ENCODE measurements at places on chromosomes 2 and 18.

DNA sequence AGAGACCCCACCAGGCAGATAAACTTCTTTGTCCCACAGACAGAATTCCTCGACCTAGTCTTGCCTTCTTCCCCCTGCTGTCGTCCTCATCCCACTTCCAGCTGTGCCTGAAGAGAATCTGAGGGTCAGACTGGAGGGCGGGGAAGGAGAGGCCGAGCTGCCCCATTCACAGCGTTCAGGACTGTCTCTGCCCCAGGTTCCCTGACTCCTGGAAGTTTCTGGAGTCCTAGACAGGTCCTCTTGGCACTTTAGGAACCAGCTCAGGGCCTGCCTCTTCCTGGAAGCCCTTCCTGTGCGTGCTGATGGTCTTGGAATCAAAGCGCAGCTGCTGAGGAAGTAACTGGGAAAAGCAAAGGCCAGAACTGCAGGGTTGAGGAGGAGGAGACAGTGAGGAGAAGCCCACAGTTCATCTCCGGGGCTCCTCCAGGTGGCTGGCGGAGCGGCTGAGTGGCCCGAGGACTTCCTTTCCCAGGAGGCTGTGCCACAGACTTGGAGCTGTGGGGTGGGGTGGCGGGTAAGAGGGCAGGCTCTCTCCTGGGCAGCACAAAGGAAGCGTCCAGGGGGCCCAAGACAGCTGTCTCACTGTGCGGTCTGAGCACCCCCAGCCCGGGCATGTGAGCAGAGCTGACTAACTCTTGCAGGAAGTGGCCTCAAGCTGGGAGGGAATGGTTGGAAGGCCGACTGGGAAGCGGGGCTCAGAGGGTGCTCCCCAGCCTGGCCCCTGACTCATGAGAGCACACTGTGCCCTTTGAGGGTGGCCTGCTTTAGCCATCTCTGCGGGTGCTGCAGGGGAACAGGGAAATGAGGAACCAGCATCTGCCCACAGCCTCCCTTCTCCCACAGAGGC is 39.5 kb downstream of the SDC1 start:
- H3K4me3 ChIP-seq: no peak overlapping the region
- H3K27me3 ChIP-seq: peaks cover 5% of the 10 kb centered on the region
- DNase-seq: no peak
- H3K4me1 ChIP-seq: no peaks in the 10 kb centered on the region

DNA sequence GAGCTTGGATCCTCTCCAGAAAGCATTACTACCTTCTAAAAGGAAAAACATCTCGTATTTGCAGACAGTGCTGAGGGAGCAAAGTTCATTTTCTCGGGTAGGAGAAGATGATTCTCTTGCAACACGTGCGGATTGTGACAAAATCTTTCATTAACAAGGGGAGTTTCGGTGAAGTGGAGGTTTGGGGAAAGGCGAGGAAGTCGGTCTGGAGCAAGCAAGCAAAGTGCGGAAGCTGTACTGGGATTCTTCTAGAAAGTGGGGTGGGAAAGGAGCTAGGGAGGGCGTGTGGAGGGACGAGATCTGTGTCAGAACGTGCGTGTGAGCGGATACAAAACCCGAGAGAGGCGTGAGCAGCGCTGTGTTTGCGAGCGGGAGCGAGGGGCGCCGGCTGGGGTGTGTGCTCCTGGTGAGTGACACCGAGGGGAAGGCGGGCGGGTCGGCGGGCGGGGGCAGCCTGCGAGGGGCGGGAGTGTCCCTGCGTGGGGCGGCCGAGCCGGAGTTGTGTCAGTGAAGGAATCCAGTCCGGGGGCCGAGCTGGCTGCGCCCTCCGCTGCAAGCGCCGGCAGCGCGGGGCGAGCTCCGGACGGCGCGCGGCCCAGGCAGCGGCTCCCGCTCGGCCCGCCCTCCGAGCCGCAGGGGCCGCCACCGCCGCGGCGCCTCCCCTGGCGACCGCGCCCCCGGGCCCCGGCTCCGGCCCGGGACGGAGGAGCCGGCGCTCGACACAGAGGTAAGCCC is at the start of gene SPATS2L:
Gene SPATS2L, plus strand, starts transcription at position 498 of the 735 bp plus-strand sequence. CDS start 82,552 bp downstream, outside the sequence.
- H3K4me1 ChIP-seq: peaks cover 6% of the 10 kb centered on the region
- H3K27ac ChIP-seq: peak within 1 kb of the TSS; percentile 56
- peak within 1 kb of the TSS; percentile 93 for H3K4me3 ChIP-seq
- peaks cover 19% of the 10 kb centered on the region for H3K27me3 ChIP-seq
- H3K36me3 ChIP-seq: peaks cover 3% of the 10 kb centered on the region

DNA sequence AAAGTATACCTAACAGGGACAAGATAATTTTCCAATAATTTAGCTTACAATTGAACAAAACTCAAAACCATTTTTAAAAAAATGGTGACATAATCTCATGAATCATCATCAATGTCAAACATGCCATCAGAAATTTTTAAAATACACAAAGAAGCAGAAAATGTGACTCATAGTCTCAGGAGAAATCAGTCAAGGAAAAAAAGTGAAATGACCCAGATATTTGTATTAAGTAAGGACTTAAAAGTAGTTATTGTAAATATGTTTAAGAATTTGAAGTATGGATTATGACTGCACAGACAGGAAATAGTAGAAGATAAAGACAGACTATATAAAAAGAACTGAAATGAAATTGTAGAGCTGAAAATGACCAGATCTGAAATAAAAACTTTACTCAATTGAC is 473.9 kb upstream of the SYT4 start:
- no peak overlapping the region for H3K4me3 ChIP-seq
- no peaks in the 10 kb centered on the region for H3K4me1 ChIP-seq
- DNase-seq: no peak
- no peak overlapping the region for H3K27ac ChIP-seq
- H3K27me3 ChIP-seq: no peaks in the 10 kb centered on the region

GRCh38 chr2:226905718-226906117 is 69.9 kb downstream of the RHBDD1 start:
- H3K4me1 ChIP-seq: peaks cover 51% of the 10 kb centered on the region
- peak overlapping the region; percentile 80 for H3K4me3 ChIP-seq
- H3K27me3 ChIP-seq: no peaks in the 10 kb centered on the region
- DNase-seq: no peak

GRCh38 chr2:46793423-46794416 is 121.9 kb downstream of the MCFD2 start:
- DNase-seq: no peak
- H3K4me3 ChIP-seq: no peak overlapping the region
- peaks cover 2% of the 10 kb centered on the region for H3K27me3 ChIP-seq
- no peaks in the 10 kb centered on the region for H3K4me1 ChIP-seq
- no peak overlapping the region for H3K27ac ChIP-seq

DNA sequence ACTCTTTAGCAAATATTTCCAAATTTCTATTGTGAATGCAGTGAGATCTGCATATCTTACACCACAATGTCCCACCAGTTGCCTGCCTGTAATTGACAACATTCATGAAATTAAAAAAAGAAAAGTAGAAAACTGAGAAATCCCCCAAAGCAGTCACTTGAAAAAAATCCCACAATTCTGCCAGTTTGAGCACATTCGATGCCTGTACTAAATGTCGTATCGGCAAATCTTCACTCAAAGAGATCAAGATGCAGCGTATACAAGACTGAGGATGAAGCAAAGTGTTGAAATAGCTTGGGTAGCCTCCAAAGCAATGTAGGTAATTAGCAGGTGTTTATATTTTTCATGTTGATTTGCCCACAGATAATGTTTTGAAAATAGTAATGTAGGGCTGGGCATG is 186.7 kb upstream of the ZEB2 start:
- H3K27me3 ChIP-seq: no peaks in the 10 kb centered on the region
- no peaks in the 10 kb centered on the region for H3K36me3 ChIP-seq
- peaks cover 27% of the 10 kb centered on the region for H3K4me1 ChIP-seq
- H3K4me3 ChIP-seq: no peak overlapping the region

DNA sequence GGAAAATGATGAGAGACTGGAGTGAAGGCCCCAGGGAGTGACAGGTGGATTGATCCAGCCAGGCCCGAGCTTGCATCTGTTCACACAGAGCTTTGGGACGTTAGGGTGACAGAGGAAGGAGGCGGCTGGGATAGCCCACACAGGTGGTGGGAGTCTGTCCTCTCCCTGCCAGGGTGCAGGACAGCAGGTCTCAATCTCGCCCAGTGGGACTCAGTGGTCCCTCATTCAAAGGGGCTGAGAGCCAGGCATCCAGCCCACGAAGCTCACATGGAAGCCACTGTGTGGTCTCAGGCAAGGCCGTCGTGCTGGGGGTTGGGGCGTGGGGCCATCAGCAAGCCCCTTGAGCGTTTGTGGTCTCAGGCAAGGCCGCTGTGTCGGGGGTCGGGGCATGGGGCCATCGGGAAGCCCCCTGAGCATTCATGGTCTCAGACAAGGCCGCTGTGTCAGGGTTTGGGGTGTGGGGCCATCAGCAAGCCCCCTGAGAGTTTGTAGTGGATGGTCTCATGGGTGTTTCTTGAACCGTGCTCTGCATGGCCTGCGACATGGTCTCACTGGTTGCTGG is 8.3 kb downstream of the KCNG2 start:
- no peak overlapping the region for H3K4me3 ChIP-seq
- H3K27me3 ChIP-seq: no peaks in the 10 kb centered on the region
- H3K36me3 ChIP-seq: no peaks in the 10 kb centered on the region
- H3K27ac ChIP-seq: peak overlapping the region; percentile 33
- no peak for DNase-seq
- H3K4me1 ChIP-seq: peaks cover 4% of the 10 kb centered on the region

GRCh38 chr18:26407736-26408601 is 140.4 kb downstream of the KCTD1 start:
- DNase-seq: no peak
- H3K36me3 ChIP-seq: no peaks in the 10 kb centered on the region
- no peak overlapping the region for H3K27ac ChIP-seq
- peaks cover 14% of the 10 kb centered on the region for H3K4me1 ChIP-seq
- H3K27me3 ChIP-seq: no peaks in the 10 kb centered on the region
- no peak overlapping the region for H3K4me3 ChIP-seq

DNA sequence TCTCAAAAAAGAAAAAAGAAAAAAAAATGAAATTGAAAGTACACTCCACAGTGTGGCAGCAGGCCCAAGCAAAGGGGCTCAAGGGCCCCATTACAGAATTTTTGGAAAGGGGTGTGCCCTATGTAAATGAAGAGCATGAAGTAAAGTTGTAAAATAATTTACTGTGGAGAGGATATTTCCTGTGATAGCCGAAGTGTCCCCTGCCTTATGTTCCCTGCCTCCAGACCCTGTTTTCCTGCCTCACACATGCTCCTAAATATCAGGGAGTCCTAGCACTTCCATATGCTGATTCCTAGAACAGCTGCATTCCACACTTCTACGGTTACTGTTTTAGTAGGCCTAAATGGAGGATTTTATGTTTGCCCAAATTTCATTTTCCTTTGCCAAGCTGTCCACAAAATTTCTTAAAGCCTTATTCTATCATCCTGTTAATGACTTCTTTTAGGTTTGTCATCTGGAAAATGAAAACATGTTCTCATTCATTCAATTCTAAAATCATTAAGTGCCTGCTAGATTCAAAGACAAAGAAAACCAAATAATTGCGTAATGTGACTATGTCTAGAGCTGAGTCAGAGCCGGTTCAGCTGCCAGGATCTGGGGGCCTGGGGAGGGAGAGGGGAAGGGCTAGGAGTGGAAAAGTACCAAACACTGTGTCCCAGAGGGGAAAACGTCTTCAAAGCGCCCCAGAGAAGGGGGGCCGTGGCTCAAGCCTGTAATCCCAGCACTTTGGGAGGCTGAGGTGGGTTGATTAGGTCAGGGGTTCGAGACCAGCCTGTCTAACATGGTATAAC is 25.9 kb upstream of the IMPA2 start:
- H3K4me3 ChIP-seq: no peak overlapping the region
- DNase-seq: no peak
- H3K4me1 ChIP-seq: no peaks in the 10 kb centered on the region
- peaks cover 8% of the 10 kb centered on the region for H3K36me3 ChIP-seq

GRCh38 chr2:218984239-218985020 is 554 bp downstream of the FEV start:
- peaks cover 23% of the 10 kb centered on the region for H3K4me1 ChIP-seq
- no peak for DNase-seq
- H3K4me3 ChIP-seq: peak overlapping the region; percentile 45
- H3K36me3 ChIP-seq: peaks cover 2% of the 10 kb centered on the region
- H3K27me3 ChIP-seq: peaks cover 39% of the 10 kb centered on the region
- no peak overlapping the region for H3K27ac ChIP-seq

DNA sequence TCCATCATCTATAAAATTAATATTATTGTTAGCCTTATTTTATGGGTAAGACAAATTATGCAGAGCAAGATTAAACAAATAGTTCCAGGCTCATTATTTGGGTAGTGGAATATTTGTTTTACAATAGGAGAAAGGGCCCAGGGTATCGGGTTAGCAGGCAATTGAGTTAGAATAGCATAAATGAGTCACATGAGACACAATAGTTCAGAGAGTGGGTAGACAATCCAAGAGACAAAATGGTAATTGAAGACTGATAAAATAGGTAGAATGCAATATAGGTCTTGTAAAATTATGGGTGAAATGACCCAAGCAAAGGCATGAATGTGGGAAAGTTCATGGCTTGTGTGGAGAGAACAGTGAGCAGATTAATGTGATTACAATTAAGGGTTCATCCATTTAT is 790.9 kb upstream of the GCFC2 start:
- no peaks in the 10 kb centered on the region for H3K4me1 ChIP-seq
- no peak for DNase-seq
- H3K27me3 ChIP-seq: no peaks in the 10 kb centered on the region
- no peaks in the 10 kb centered on the region for H3K36me3 ChIP-seq
- H3K4me3 ChIP-seq: no peak overlapping the region

DNA sequence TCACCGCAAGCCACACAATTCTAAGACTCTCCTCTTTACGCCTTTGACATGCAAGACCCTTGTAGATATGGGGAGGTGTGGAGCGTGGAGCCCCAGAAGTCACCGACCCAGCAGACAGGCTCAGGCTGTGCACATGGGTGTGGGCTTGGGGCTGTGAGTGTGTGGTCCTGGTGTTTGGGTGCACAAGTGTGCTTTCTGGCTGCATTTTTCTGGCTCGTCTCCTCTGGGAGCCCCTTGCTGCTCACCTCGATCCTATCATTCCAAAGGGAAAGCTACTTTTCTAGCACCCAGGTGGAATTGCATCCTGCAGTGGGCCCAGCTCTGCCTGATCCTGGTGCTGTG is 143.0 kb downstream of the ACOXL start:
- H3K27ac ChIP-seq: no peak overlapping the region
- peaks cover 10% of the 10 kb centered on the region for H3K27me3 ChIP-seq
- H3K4me1 ChIP-seq: peaks cover 5% of the 10 kb centered on the region
- no peak overlapping the region for H3K4me3 ChIP-seq

- no peak overlapping the region for H3K27ac ChIP-seq
- H3K4me3 ChIP-seq: no peak overlapping the region
- peaks cover 18% of the 10 kb centered on the region for H3K27me3 ChIP-seq
- no peak for DNase-seq
- H3K36me3 ChIP-seq: no peaks in the 10 kb centered on the region
These were observed 83.5 kb downstream of the MYO5B start for GRCh38 chr18:50111398-50111797.

DNA sequence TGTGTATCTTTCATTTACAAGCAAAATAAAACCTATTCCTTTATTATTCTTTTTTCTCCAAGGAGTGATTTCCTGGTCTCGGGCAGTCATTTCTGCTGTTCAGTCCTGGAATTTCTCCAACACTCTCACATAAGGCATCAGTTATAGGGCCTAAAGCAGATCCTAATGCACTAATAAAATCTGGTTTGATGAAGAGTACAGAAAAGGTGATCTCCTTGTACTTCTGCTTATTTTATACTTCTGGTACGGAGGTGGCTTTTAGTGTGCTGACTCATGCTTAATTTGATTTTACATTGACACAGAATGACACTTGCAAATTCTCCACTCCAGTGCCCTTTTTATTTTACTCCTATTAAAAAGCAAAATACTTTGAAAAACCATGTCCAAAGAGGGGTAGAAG is 157.4 kb downstream of the DOK6 start:
- no peak overlapping the region for H3K27ac ChIP-seq
- DNase-seq: no peak
- no peaks in the 10 kb centered on the region for H3K27me3 ChIP-seq
- H3K4me3 ChIP-seq: no peak overlapping the region
- no peaks in the 10 kb centered on the region for H3K4me1 ChIP-seq

- no peak overlapping the region for H3K4me3 ChIP-seq
- H3K36me3 ChIP-seq: no peaks in the 10 kb centered on the region
- no peak for DNase-seq
- H3K4me1 ChIP-seq: no peaks in the 10 kb centered on the region
These were observed 153.8 kb upstream of the HNRNPA3 start for GRCh38 chr2:177058747-177059146.

Measured in memory B cell (primary cell).